ENCODE measurements at places on chromosomes 5 and 9. TPM values are rescaled to one million over a fixed set of nuclear protein-coding genes. Genes with fewer than 3 reads are reported as not detected.

DNA sequence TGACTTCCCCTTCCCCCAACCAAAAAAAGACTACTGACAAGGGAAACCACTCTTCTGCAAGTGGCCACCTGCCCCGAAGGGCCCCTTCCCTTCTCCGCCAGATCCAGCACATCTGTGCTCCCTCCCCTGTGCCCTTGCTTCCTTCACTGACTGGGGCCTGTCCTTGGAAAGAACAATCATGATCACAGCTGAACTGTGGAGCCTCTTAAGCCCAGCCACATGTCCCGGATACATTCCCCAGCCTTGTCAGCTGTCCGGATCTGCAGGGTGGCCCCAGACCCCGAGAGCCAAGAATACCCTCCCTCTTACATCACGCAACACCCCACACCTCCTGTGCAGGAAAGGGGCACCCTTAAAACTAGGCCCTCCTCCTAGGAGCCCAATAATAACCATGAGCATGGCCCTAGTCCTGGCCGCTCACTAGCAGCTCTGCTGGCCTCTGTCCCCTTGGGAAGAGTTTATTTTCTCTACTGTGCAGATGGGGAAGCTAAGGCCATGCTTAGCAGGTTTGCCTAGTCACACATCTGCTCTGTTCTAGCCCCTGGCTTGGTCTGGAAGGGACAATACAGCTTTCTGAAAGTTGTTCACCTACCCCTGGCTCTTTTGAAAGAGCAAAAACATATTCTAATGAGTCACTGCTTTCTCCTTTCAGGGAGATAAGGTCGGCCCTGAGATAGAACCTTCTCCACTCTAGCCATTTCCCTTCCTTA, 3.8 kb downstream of the SPRY4 start:
- DNase-seq: no peak

DNA sequence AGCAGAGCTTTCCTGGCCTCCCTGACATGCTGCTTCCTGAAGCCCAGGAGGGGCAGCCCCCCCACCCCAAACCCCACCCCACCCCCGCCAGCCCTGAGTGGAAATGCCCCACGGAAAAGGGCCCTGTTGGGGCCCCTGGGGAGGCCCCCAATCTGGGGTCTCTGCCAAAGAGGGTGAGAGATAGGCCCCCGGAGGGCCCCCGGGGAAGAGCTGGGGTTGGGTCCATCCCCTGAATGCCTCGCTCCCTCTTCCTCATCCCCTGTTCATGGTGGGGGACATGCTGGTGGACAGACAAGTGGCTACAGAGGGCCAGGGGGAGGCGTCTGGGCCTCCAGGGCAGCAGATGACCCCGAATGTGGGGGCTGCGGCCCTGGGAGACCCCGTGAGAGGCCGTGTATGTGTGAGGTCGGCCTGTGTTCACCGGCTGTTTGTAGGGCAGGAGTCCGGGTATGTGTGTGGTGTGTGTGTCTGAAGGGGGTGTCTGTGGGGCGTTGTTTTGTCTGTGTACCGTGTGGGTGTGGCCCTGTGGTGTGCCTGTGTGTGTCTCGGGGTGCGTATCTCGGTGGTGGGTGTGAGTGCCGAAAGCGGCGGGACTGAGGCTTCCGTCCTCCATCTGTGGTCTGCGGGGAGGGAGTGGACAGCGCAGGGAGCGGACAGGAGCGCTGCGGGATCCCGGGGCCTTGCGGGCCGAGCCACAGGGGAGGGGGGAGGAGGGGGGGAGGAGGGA, 11.3 kb downstream of the C9orf50 start:
- no peak for DNase-seq

- DNase-seq: peak; percentile 11
Measured at GRCh38 chr5:1330146-1330846, 14.6 kb downstream of the CLPTM1L start.

GALNT12 gene
- total RNA-seq: 13.0 TPM

FAM200C gene
- 31.2 TPM for total RNA-seq

CARTPT gene
- total RNA-seq: not detected

DNA sequence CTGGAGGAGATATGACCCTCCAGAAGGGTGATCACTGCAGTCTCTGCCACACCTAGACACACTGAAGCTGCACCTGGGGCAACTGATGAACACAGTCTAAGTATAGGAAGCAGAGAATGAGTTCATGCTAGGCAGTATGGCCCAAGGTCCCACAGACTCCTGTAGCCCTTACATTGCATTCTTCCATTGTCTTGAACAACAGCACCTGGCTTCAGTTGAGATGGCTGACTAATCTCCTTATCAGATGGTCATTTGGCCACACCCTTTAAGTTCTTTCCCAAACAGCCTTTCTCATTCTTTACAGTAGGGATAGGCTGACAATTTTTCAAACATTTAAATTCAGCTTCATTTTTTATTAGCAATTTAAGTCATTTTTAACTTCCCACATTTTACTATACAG, 23.1 kb downstream of the CENPK start:
- DNase-seq: no peak

ZNF354C gene
- total RNA-seq: 28.9 TPM

CAMLG gene
- total RNA-seq: 44.0 TPM

GRCh38 chr5:1720396-1721110, 79.1 kb downstream of the MRPL36 start:
- DNase-seq: no peak

LCN9 gene
- total RNA-seq: not detected

CCNJL gene
- total RNA-seq: 4.7 TPM

DNA sequence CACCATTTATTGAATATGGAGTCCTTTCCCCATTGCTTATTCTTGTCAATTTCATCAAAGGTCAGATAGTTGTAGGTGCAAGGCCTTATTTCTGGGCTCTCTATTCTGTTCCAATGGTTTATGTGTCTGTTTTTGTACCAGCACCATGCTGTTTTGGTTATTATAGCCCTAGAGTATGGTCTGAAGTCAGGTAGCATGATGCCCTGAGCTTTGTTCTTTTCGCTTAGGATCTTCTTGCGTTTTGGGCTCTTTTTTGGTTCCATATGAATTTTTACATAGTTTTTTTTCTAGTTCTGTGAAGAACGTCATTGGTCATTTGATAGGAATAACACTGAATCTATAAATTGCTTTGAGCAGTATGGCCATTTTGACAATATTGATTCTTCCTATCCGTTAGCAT, 40.2 kb upstream of the IFNE start:
- DNase-seq: no peak

DNA sequence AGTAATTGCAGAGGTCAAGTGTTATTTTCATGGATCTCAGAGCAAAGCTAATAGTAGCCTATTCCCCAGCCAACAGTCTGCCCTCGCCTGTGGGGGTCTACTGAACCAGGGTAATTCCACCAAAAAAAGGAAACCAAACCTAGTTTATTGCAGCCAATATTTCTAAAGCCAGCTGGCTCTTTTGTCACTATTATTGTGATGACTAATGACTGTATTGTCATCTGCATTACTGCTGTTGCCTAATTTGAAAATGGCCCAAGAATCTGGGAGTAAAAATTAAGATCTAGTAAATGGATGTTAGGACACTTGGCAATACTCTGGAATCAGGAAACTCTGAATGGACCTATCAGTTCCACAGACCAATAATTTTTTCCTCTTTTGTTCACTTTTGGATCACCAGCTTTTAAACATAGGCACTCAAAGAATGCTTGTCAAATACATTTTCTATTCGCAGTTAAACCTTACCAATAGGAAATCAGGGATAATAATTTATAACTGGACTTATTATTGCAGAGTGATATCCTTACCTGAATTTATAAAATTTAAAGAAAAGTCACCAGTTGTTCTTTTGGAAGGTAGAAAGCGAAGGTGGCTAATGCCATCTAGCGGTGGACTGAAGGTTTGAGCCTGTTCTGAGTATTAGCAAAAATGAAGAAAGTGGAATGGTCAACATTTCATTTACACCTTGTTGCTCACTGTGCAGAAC, 69.2 kb downstream of the SYK start:
- no peak for DNase-seq

SLC1A3 gene
- total RNA-seq: 18.1 TPM

TRPM3 gene
- 14.3 TPM for total RNA-seq
